Upper lobe of left lung (tissue), 6 donors: ENCODE measurements at places on chromosomes 1 and 21. TPM values are rescaled to one million over a fixed set of nuclear protein-coding genes. Genes with fewer than 3 reads are reported as not detected.

OR6N1 gene
- total RNA-seq: 0.20 TPM

POU3F1 gene
- total RNA-seq: 0.40 TPM

DIO1 gene
- total RNA-seq: not detected

GNG4 gene
- total RNA-seq: not detected

AVPR1B gene
- total RNA-seq: not detected

RORC gene
- total RNA-seq: 36.6 TPM

PDZK1IP1 gene
- total RNA-seq: 17.8 TPM

MAP3K21 gene
- total RNA-seq: 6.0 TPM

PRDM16 gene
- 17.0 TPM for total RNA-seq

PDZK1 gene
- 0.49 TPM for total RNA-seq

ANGPTL1 gene
- 22.5 TPM for total RNA-seq

C1orf115 gene
- 19.8 TPM for total RNA-seq

MSH4 gene
- not detected for total RNA-seq

SYPL2 gene
- total RNA-seq: 1.00 TPM

SH3BGR gene
- total RNA-seq: 25.1 TPM

TACSTD2 gene
- total RNA-seq: 387 TPM

RAB7B gene
- 2.6 TPM for total RNA-seq

KLHDC7A gene
- 5.6 TPM for total RNA-seq

CFAP74 gene
- total RNA-seq: 7.7 TPM

EPB41 gene
- 43.5 TPM for total RNA-seq

C1orf87 gene
- 26.1 TPM for total RNA-seq

TRPM2 gene
- total RNA-seq: 14.0 TPM

MYOM3 gene
- total RNA-seq: 0.15 TPM

FOXD3 gene
- total RNA-seq: not detected

GLIS1 gene
- not detected for total RNA-seq

VASH2 gene
- 1.4 TPM for total RNA-seq

KRTAP19-4 gene
- not detected for total RNA-seq

IL19 gene
- total RNA-seq: not detected

NVL gene
- 23.0 TPM for total RNA-seq

ZP4 gene
- not detected for total RNA-seq

CRNN gene
- not detected for total RNA-seq

DNAI4 gene
- 7.3 TPM for total RNA-seq

MEGF6 gene
- total RNA-seq: 128 TPM

S100A7 gene
- not detected for total RNA-seq

HOOK1 gene
- total RNA-seq: 11.1 TPM

ITLN2 gene
- 38.8 TPM for total RNA-seq
